CD4-positive, alpha-beta T cell (primary cell): ENCODE measurements at places on chromosomes 7 and 10.

DNA sequence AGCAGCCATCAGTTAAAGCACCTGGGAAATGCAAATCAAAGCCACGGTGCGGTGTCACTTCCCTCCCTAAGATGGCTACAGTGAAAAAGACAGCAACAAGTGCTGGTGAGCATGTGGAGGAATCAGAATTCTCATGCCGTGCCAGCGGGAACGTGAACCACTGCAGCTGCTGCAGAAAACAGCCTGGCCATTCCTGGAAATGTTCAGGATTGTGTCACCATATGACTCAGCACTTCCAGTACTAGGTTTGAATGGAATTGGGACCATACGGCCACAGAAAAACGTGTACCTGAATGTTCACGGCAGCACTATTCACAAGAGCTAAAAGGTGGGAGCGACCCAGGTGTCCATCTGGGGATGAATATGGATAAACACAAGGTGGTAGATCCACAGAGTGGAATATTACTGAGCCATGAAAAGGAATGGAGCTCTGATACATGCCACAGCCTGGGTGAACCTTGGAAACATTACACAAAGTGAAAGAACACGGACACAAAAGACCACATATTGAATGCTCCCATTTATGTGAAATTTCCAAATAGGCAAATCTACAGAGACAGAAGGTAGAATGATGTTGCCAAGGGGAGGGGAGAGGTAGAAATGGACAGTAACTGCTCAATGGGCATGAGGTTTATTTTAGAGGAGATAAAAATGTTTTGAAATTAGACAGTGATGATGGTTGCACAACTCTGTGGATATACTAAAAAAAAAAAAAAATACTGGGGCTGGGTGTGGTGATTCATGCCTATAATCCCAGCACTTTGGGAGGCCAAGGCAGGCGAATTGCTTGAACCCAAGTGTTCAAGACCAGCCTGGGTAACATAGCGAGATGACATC is 61.6 kb downstream of the MICALL2 start:
- DNase-seq, result no peak

DNA sequence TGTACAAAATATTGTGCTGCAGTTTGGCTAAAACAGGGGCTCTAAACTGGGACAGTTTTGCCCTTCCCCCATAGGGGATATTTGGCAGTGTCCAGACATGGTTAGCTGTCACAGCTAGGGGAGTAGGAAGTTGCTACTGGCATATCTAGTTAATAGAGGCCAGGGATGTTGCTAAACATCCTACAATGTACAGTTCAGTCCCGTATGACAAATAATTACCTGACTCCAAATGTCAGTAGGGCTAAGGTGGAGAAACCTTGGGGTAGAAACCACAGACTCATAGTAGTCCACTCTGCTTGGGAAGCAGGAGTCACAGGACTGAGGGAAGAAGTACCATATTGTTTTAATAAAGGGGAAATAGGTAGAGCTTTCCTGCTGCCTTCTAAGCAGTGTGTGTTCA is 39.8 kb downstream of the WBP1L start:
- DNase-seq, result no peak

DNA sequence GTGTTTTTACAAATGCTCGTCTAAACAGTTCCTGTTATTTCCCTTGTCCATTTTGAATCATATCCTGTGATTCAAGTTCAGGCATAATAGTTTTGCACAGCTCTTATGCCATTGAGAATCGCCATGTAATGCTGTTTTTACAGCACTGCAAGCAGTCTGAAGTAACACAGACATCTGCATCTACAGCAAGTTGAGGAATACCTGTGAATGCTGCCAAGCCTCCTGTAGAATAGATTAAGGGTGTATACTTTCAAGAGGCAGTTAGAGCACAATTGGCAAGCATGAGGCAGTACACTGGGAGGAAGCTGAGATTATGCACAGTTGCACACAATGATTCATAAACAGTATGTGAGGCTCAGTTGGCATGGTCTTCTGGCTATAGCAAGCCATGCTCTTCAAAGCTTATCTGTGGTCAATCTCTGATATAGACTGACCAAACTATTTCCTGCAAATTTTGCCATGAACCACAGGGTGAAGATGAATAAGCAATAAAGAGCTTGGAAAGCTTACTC is 121.9 kb upstream of the AKR1E2 start:
- DNase-seq, result no peak

DNA sequence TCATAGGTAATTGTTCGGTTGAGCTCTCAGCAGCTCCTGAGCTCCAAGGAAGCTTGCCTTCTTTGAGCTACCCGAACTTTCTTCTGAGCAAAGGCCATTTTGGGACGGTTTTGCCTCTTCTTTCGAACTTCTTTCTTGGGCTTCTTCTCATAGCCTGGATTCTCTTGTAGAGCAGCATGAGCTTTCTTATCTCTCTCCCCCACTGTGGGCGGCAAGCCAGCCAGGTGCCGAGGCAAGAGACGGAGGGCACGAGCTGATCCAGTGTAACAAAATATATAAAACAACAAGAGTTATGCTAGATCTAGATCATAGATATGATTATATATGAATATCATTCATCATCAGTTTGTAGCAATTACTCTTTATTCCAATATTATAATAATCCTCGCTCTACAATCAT is 16.5 kb upstream of the KNDC1 start:
- no peak for DNase-seq

DNA sequence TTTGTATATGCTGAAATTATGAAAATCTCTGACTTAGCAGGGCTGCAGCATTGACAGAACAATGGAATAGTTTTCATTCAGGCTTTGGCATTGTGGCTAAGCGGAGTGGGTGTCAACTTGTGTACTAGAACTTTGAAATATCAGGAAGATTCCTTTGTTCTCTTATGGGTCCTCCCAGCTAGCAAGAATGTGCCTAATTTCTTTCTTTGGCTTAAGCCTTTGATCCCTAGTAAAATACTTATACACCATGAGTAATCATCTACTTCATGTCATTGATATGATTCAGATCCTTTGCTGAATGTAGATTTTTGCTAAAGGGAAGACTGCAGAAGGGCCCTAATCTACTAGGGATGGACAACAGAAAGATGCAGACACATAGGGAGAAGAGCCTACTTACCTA is 6.2 kb downstream of the AVL9 start:
- no peak for DNase-seq

- no peak for DNase-seq
These were observed 8.7 kb downstream of the ZNF37A start for GRCh38 chr10:38102880-38103279.

GRCh38 chr10:49369216-49370162 is 26.4 kb downstream of the DRGX start:
- no peak for DNase-seq

- DNase-seq, result no peak
These were observed 359.5 kb upstream of the MKI67 start for GRCh38 chr10:128485701-128486235.

- DNase-seq, result no peak
These were observed 171.8 kb upstream of the POM121L12 start for GRCh38 chr7:52863652-52864051.

GRCh38 chr10:73625004-73625883 is 16.0 kb downstream of the MYOZ1 start:
- DNase-seq, result no peak

DNA sequence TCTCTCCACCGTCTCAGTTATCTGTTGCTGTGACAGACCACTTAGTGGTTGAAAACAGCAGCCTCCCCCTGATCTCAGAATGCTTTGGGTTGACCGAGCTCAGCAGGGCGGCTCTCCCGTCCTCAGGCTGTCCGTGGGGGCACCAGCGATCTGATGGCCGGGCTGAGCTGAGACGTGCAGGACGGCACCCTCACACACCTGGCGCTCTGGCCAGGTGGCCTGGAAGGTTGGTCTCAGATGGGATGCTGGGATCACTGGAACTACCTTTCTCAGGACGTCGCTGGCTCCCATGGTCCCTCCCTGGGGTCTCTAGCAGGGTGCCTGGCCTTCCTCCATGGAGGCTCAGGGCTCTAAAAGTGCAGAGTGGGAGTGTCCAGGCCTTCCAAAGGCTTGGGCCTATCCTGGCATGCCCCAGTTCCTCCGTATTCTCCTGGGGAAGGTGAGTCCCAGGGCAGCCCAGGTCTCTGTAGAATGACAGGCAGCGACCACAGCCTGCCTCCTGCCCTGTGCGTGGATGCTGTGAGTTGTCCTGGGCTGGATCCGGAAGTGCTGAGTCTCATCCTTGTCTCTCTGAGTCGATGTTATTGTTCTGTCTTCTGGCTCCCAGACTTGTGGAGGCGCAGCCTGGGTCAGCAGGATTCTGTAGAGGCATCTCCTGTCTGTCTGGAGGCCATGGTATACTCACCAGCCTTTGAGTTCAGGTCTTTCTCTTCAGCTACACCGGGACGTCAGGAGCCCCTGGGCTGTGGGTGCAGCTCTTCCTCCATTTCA is 12.2 kb upstream of the PWWP2B start:
- no peak for DNase-seq

DNA sequence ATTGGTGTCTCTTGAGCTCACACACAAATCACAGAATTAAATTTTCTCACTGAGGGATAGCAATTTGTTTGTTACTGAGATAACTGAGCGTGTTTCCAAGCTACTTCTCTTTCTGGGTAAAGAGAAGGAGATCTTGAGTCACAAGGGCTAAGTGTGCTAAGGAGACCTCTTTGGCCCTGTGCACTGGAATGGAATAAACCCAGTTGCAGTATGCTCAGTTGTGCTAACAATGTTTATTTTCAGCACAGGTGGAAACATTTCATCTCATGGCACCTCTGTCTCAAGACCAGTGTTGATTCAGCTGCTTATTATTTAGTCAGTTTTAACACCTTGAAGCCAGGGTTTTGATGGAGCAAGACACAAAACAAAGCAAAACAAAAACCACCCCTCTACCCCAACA is 22.5 kb upstream of the UBE2H start:
- no peak for DNase-seq

DNA sequence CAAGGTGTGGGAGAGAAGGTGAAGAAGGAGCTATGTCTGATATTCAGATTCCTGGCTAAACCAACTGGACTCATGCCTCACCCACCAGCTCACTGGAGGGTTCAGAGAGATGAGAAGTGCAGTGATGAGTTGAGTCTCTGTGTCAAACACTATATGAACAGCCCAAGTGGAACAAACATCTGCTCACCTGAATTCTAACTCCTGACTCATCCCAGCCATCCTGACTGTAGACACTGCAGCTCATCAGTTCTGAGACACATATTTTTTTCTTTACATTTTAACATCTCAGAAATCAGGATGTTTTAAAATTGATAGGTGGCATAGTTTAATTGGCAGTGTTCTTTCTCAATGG is 27.3 kb downstream of the GSDME start:
- no peak for DNase-seq
